ENCODE measurements at places on chromosomes 1 and 21.

- DNase-seq, result peak; percentile 74
Observed at GRCh38 chr1:55632058-55632457, 416.9 kb upstream of the USP24 start.

DNA sequence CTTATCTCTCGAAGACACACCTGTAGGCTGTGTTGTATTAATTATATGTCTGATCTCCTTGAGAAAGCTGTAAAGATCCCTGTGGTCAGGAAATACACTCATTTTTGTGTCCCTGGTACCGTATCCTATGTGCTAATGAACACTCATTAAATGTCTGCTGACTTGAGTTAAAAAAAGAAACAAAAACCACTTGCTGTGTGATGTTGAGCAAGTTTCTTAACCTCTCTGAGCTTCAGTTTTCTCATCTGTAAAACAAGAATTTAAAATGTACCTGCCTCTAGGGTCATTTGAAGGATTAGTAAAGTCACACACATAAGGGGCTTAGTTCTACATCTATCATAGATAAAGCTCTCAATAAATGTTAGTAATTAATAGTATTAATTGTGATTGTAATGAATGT lies 91.3 kb downstream of the VWA5B1 start:
- no peak for DNase-seq

DNA sequence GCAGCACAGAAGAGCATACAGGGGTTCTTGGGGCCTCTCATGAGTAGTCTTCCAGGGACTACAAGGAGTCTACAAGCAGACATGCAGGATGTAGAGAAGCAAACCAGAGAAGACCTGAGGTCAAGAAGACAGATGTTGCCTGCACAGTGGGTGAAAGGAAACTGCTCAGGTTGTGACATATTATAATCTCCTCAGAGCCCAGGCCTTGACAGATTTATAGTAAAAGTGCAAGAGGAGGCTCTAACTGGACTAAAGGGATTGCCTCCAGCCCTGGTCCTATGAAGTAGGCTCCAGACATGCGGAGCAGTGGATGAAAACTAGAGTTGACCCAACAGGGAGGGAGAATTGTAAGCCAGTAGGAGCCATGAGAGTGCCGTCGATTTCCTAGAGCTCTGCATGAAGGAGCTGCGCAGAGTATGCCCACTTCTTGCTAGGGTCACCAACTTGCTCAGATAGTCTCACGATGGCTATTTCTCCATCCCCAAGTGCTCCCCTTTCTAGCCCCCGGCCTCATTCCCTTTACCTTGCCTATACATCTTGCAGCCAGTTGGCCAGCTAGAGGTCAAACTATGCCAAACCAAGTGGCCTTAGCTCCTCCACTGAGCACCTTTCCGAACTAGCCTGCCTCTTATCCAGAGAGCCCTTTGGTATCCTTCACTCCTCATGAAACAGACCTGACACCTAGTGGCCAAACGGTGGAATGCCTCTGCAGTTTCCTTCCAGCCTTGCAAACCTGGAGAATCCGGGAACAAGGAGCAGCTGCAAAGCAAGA lies 36.2 kb upstream of the IPO9 start:
- peak; percentile 67 for DNase-seq

- DNase-seq, result no peak
Observed at GRCh38 chr1:187244623-187245022, 415.9 kb downstream of the PLA2G4A start.

DNA sequence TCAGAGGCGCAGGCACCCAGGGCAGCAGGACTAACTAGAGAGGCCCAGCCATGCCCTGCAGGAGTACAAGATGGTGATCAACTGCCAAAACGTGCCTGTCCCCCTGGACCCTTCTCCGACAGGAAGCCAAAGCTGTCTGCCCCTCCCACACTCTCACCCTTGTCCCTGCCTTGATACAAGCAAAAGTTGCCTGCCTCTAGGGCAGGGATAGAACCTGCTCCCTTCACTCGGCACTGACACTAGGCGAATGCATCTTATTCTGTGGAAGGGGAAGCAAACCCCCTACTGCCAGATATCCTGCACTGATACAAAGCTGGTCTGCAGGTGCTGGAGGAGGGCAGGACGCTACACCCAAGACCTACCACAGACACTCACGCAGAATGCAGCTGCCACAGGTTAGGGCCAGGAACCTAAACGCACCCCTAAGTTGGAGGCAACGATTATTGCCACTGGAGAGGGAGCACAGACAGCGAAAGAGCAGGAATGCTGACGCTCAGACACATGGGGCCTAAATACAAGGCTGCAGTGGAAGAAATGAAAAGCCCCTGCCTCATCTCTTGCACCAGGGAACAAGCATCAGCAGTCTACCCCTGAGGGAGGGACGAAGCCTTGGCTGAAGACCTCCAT lies 3.7 kb downstream of the TARBP1 start:
- no peak for DNase-seq

DNA sequence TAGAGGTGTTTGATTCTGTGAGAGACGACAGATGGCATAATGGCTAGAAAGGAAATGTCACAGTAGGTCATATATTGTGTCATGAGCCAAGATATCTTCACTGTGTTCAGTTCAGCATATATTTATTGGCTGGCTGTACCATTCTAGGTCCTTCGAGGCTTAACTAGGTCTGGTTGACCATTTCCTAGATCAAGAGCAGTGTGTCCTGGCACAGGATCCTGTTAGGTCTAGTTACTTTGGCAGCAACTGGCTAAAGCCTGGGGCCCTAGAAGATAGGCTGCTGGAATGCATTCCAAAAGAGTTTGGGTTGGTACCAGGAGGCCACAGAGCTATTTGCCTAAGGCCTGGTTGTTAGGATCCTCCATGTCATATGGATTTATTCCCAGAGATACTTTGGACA lies 20.9 kb downstream of the ZBTB40 start:
- no peak for DNase-seq

DNA sequence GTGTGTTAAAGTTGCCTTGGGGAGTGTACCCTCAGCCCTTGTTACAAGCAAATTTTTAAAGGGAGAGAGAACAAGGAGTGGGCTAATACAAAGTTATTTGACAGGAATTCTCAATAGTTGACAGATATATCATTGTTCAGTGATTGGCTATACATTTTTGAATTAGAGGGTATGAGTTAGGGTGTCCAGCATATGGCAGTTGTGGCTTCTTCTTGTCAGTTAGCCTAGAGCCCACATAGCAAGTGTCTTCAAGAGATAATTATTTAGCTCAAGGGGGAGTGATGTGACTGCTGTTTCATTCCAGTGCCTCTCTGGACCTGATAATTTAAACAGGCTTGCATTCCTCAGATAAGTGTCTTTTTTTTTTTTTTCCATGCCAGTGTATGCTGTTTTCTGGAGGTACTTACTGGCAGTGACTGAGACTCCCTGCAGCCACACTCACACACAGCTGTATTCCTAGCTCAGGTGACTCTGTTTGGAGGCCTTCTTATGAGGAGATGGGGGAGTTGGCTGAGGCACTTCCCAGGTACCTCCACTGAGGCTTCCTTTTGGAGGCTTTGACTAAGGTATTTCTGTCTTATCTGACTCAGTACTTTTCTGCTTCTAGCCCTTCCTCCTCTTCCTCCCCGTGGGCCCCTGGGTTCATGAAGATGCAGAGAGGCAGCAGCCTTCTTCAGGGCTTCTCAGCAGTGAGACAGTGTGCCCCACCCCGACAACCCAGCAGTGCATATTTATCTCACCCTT lies 32.3 kb downstream of the IVNS1ABP start:
- DNase-seq, result no peak

DNA sequence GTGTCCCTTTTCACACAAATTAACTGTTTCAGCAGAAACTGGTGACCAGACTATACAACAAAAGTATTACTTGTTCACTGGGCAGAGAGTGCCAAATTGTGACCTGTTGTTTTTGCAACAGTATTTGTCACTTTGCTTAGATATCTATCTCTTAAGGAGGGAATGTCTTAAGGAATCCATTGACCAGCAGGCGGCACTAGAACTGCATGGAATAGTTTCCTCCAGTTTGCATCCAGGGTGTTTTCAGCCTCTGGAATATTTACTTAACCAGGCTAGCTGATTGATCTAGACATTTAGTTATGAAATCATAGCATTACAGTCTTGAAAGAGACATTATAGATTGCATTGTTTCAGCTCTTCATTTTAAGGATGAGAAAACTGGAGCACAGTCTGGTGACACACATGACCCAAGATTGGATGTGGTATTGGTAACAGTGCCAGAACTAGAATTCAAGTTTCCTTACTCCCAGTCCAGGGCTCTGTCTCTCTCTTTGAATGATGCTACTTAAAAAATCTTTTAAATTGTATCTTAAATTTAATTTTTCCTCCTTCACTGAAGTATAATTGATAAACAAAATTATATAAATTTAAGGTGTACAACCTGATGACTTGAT lies 16.9 kb downstream of the RPTN start:
- DNase-seq, result peak; percentile 83

- DNase-seq, result no peak
Observed at GRCh38 chr1:230807561-230808280, 60.5 kb downstream of the CAPN9 start.

- no peak for DNase-seq
Observed at GRCh38 chr1:55046871-55047270, 7.5 kb downstream of the PCSK9 start.

GRCh38 chr1:212328248-212328647 lies 43.0 kb downstream of the PPP2R5A start:
- no peak for DNase-seq

GRCh38 chr1:185050823-185051451 lies 5.6 kb downstream of the RNF2 start:
- DNase-seq, result no peak

DNA sequence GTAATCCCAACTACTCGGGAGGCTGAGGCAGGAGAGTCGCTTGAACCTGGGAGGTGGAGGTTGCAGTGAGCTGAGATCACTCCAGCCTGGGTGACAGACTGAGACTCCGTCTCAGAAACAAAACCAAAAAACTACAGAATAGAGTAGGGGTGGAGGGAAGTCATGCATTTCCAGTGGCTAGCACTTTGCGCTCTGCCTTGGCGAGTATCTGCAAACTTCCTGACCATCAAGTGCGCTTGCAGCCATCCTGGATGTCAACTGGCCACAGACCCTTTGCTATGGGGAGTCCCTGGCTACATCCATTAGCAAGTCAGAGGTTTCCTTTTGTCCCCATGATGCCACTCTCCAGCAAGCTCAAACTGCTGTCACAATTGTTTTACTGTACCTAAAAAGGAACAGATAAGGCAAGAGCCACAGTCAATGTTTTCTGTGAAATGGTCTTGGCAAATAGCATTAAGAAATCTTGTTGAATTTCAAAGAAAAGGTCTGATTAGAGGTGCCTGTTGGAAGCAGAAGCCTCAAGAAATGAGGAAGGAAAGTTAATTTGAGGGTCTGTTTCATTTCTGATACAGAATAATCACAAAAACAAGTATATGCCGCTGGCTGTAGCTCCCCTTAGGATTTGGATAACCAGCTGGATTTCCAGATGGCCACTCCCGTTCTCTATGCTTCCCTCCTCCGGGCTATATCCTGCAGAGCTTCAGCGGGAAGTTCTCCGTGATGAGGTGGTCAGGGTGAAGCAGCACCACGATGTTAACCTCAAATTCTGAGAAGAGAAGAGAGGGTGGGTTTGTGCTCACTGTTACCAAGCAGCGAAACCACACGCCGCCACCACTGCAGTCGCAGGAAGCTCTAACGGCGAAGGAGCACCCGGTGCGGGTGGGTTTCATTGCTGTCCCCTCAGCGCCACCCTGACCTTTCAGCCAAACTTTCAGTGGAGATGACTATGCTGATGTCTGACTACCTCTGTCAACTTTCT lies 42.0 kb downstream of the VPS26C start:
- DNase-seq, result no peak

DNA sequence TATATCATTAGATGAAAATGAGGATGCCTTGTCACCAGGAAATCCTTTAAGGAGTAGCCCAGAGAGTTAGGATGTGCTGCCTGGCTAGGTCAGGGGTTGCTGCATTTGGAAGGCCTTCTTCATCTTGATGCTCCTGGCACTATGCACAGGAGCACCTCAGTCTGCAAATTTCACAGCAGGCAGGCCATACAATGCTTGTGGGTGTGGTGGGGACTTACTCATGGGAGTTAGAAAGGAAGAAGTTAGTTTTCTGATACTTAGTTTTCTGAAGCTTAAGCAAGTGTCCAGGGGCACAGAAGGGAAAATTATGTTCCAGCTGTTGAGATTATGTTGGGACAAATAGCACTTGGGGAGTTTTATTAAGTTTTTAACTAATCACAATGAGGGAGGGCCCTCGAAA lies 11.4 kb downstream of the HLX start:
- DNase-seq, result no peak
